SJSA1 (cell line): ENCODE measurements at places on chromosomes 16 and 17.

DNA sequence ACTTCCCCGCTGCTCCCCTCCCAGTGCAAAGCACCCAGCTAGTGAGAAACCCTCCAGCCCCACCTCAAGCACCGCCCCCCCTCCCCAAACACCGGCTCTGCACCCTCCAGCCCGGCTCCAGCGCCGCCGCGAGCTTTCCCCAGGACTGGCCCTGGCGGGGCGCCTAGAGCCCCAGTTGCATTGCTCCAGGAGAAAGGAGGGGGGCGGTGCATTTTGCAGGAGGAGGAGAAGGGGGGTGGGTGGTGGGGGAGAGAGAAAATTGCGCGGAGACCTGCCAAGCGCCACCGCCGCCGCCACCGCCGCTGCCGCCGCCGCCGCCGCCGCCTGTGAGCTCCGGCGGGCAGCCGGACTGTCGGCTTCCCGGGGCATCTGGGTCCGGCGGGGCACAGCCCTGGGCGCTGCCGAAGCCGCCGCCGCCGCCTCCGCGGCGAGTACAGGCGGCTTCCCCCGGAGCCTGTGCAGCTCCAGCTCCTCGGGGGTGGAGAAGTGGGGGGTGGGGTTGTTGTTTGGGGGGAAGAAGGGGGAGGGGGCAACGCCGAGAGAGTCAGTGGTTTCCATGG, 333 bp upstream of the NOG start:
- DNase-seq, result no peak

- DNase-seq, result no peak
Observed at GRCh38 chr17:52147872-52148271, 10.6 kb downstream of the CA10 start.

DNA sequence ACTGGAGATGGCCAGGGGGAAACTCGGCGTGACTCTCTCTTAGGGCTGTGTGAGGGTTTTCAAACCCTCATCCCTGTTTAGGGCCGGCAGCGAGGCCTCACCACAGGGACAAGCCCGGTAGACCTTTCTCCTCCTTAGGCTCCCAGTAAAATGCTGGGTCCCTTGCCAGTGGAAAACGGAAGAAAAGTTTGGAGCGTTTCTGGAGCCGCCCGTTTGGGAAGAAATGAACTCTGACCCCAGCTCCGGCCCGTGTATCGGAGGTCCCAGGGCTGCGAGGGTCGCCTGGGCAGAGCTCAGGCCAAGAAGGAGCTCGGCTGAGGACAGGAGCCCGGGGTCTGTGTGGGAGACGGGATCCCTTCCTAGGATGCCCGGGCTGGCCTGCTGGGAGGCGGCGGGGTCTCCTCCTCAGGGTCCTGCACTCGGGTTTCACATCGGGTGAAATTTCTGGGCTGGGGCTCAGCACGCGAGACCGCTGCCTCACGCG, 23.2 kb downstream of the ZNF213 start:
- peak; percentile 78 for DNase-seq

- DNase-seq, result no peak
Observed at GRCh38 chr16:23781176-23781575, 26.4 kb downstream of the CHP2 start.

GRCh38 chr16:21646721-21647561, 5.5 kb downstream of the IGSF6 start:
- DNase-seq, result peak; percentile 15

GRCh38 chr16:89922477-89922883, 662 bp upstream of the TUBB3 start:
- peak; percentile 98 for DNase-seq

- DNase-seq, result no peak
Observed at GRCh38 chr16:76222853-76223252, 54.3 kb upstream of the CNTNAP4 start.

GRCh38 chr16:88368036-88368435, 14.7 kb upstream of the ZNF469 start:
- no peak for DNase-seq

DNA sequence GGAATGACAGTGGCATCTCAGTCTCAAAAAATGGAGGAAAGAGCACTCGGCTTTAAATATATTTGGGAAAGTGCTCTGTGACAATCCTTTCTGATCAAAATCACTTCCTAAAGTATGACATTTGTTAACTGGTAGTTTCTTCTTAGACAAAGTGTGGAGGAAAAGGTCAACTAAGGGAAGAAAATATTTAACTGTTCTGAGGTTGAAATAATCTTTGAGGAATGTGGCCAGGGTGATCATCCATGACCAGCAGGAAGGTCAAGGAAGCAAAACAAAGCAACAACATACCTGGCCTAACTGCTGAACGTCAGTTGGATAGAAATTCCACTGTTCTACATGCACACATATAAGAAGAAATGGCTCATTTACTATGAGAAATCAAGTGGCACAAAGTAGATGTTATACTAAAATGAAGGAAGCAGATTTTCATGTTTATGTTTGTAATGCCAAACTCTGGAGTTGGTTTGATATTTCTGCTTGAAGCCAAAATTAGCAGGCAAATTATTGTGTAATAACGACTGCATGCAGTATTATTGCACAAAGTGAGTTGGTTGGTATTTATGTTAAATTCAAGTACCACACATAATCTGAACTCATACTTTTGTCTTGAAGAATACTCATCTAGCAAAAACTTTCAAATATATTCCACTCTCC, 87.3 kb upstream of the CORO6 start:
- DNase-seq, result no peak

DNA sequence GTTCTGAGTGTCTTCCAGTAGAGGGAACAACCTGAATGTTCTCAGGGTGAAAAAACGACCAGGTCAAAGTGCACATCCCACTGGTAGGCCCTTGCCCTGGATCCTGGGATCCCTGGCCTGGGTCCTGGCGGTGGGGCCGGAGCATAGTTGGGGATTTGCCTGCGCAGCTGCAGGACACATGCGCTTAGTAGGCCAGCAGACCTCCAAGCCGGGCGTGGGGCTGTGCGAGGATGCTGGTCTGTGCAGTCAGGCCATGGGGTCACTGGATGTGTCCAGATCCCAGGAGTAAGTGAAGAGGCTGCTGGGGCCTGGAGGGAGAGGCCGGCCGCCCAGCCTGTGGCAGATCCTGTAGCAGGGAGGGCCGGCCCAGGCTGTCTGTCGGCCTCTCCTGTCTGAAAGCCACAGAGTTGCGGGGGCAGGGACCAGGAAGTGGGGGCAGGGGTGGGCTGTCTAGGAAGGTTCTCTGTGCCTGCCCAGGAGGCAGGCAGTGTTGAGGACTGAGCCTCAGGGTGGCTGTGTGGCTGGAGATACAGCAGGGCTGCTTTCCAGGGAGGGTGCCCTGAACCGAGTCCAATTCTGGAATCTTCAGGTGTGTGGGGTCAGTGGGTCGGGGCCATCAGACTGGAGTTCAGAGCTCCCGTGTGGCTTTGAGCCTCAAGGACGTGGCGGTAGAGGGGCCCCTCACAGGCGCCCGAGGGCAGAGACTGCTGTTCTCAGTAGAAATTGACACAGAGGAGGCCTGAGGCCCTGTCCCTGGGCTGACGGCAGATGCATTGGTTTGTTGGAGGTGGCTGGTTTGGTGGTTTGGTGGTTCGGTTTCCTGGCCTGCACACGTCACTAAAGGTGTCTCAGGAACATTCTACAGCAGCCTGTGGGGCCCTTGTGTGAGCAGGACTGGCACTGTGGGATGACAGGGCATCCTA, 17.2 kb upstream of the NUDT16L1 start:
- no peak for DNase-seq

DNA sequence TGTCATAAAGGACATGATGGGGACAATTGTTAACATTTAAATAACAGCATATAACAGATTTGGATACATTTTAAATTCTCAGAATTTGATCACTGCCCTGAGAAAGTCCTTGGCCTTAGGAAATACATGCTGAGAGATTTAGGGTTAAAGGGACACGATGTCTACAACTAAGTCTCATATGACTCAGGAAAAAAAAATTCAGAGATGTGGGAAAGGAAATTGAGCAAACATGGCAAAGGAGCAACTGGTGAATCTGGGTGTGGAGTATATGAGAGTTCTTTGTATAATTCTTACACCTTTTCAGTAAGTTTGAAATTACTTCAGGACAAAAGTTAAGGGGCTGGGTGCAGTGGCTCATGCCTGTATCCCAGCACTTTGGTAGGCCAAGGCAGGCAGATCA, 18.2 kb downstream of the MPP3 start:
- DNase-seq, result no peak

DNA sequence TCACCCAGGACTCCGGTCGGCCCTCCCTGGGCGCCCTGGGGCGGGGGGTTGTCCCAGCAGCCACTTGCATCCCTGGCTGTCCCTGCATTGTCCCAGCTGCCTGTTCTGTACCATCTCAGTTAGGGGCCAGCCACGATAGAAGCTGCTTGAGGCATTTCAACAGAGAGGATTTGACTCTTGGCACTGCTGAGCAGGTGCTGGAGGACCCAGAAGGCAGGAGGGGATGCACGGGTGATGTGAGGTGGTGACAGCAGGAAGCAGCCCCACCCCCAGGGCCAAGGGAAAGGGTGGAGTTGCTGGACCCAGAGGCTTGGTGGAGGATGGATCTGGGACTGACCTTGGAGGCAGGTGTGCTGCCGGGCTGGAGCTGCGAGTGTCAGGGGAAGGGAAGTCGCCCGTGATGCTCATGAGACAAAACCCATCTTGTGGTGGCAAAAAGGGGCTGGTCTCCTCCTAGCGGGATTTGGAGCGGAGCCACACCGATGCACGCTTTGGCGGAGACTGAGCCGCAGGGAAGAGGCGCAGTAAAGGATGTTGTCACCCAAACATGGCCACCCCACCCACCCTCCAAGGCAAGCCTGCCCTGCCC, 188.0 kb upstream of the GSE1 start:
- peak; percentile 37 for DNase-seq

GRCh38 chr17:9934331-9934730, 29.3 kb upstream of the RCVRN start:
- no peak for DNase-seq

- no peak for DNase-seq
Observed at GRCh38 chr17:50519141-50519834, 11.0 kb downstream of the MYCBPAP start.

GRCh38 chr16:21720533-21720932, 56.8 kb downstream of the OTOA start:
- DNase-seq, result no peak

DNA sequence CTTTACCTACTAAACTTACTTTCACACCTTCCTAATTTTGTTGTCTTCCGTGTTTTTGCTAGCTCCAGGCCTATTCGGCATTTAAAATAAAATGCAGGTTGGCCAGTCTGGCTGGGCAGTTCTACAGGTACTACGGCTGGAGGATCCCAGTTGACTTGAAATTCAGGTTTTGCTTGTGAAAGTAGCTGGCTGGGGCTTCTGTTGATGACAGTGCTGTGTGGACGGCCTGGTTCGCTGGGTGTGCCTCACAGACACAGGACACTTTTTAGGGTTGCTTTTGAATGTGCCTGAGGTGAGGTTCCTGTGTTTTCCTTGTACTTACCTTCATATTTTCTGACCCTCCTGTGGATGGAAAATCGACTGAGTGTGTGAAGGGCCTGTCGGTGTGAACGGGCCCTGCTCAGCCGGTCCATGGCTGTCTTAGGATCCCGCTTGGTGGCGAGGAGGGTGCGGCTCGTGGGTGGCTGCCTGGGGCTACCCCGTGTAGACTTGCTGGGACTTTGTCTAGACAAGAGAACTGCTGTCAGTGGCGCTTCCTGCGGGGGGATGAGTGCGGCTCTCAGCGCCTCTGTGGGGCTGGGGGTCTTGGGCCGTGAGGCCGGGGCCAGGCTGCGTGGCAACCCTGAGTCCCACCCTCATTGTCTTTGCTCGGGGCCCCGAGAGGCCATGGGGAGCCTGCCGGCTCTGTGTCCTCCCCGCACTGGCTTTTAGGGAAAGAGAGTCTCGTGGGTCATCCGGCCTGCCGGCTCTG, 18.7 kb upstream of the ZNF750 start:
- no peak for DNase-seq

- peak; percentile 82 for DNase-seq
Observed at GRCh38 chr16:54397190-54397835, 110.7 kb upstream of the IRX3 start.

GRCh38 chr17:72618001-72618509, 474.4 kb downstream of the SLC39A11 start:
- no peak for DNase-seq

DNA sequence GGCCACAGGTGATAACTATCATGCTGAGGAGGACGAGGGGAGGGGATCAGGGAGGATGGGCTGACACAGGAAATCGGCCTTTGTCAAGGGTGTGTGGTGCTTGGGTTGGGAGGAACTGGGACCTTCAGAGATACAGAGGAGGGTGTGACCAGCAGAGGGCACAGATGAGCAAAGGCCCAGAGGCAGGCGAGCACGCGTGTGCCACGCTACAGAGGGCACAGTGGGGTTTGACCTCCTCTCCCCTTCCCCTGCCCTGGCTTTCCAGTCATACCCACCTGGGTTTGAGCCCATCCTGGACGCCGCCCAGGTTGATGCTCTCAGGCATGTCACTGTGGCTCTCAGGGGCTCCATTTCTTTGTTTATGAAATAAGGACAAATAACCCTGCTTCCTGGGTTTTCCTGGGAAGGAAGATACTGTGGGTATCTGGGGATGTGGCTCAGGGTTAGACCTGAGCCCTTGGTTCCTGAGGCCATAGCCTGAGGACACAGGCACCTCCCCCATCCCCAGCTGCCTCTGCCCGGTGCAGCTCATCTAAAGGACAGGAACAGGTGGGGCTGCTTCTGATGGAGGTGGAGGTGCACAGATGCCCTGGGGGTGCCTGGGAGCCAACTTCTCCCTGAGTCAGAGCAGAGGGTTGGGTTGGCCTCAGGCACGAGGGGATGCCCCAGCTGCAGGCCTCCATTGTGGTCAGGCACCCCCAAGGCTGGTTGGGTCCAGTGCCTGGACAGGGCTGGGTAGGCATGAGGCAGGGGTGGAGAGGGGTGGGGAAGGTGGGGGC, 51.8 kb downstream of the BEAN1 start:
- peak; percentile 72 for DNase-seq

DNA sequence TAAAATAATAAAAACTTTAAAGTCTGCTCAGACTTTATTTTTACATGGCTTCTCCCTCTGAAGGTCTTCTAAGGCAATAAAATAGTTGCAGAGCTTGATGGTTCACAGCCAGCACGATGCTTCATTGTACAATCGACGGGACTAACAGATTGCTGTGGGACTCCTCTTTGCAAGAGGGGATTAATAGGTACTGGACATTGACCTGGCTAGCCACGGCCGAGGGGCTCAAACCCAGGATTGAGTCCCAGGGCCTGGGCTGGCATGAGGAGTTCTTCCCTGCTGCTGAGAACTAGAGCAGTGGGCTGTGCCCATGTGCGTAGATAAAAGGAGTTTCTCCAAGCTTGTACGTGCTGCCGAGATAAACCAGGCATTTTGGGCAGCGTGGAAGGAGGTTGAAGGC, 23.6 kb upstream of the GAN start:
- no peak for DNase-seq

- no peak for DNase-seq
Observed at GRCh38 chr17:73952480-73953205, 250.8 kb upstream of the RPL38 start.

GRCh38 chr17:67221062-67221998, 23.7 kb downstream of the HELZ start:
- DNase-seq, result no peak

GRCh38 chr17:49414271-49414621, 436 bp downstream of the PHB1 start:
- DNase-seq, result no peak

GRCh38 chr17:21042458-21043295, at the start of gene USP22:
USP22 (minus strand) TSS chr17:21043011; CDS start chr17:21042835, 176 bp downstream.
- peak; percentile 63 for DNase-seq

- DNase-seq, result no peak
Observed at GRCh38 chr17:44926821-44927525, 11.7 kb upstream of the GFAP start.
